ENCODE measurements at places on chromosomes 2 and 18.

DNA sequence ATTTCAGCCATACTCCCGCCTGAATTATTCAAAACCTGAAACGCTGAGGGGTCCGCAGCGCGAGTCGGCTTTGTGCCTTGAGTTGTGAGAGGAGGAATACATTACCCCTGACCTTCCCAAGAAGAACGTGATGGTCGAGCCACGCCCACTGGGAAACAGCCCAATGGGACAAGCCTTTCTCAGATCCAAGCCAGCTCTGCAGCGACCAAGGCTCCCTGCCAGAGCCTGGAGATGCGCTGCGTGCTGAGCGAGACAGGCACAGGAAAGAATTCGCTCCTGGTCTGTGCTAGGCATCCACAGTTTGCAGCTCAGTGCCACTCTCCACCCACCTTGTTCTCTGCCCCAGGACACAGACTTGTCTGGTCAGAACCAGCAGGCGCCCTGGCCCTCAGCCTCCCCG lies 74.1 kb upstream of the GLI2 start:
- peak; percentile 41 for DNase-seq

DNA sequence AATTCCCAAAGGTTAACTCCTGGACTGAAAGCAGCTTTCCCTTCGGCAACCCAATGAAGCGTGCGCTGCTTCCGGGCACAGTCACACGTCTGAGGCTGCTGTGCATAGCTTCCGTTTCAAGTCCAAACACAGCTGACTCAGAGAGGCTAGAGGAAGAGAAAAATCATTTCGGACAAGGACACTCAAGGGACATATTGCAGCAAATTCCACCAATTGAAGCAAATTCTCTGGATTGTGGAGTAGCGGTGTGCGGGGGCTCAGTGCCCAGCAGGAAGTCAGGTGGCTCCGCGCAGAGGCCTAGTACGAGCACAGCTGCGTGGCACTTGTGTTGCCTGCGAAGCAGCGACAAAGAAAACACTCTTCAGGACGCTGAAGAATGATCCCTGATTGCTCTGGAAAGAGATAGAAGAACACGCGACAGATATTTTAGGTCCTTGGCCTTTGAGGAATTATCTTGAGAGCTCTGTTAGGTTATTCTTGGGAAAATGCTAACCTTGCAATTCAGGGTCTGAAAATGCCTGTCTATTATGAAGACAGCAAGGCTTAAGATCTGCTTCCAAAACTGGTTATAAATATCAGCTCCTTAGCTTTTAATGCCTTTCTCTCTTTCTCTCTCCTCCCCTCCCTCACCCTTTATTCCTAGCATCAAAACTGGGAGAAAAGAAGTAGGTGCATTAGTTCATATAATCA lies 352.6 kb upstream of the DLGAP1 start:
- no peak for DNase-seq

GRCh38 chr18:76504749-76505148 lies 9.7 kb upstream of the ZNF516 start:
- DNase-seq = no peak

GRCh38 chr18:55444536-55444935 lies 143.5 kb downstream of the TCF4 start:
- peak; percentile 51 for DNase-seq

- no peak for DNase-seq
Measured at GRCh38 chr2:152171718-152172117, 3.8 kb downstream of the STAM2 start.

- peak; percentile 95 for DNase-seq
Measured at GRCh38 chr2:85998071-85998991, 107.4 kb downstream of the POLR1A start.

DNA sequence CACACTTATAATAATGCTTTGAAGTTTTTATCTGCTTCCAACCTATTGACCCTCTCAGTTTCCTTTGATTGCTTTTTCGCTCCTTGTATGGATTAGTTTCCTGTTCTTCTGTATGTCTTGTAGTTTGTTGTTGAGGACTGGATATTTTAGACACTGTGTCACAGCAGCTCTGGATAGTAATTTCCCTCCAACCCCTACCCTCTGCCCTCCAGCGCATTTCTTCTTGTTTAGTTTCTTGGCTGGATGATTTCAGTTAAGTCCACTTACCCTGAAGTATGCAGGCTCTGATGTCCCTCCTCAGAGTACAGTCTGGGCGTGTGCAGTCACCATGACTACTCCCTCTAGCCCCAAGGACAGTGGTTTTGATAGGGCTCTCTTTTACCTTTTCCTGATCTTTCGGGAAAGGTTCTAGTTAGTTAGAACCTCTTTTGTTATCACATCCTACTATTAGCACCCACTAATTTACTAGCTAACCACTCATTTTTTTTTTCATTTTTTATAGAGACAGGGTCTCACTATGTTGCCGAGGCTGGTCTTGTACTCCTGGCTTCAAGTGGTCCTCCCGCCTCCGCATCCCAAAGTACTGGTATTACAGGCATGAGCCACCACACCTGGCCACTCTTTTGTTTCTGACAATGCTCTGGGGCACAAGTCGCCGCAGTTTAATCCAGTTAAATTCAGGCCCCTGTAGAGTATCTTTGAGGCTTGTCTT lies 16.3 kb upstream of the LYG1 start:
- DNase-seq = no peak

GRCh38 chr18:52313213-52313612 lies 26.8 kb upstream of the DCC start:
- DNase-seq = peak; percentile 9

Data from fibroblast of skin of abdomen (primary cell).